Hepatic stellate cell (primary cell): ENCODE measurements at places on chromosomes 11 and 22.

DNA sequence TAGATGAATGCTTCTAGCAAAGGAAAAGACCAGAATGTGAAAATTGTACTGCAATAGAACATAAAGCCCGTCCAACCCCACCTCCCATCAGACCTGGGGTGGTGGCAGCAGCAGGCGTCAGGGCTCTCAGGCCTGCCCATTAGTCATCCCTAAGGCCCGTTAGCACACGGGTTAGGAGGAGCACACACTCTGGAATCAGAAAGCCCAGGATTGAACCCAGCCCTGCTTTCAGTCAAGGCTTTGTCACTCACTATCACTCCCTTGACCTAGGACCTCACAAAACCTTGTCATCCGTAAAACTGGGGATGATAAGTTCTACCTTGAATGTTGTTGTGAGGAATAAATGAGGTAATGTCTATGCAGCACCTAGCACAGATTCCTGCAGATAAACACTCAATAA lies 26.9 kb downstream of the MICAL3 start:
- no peak for DNase-seq

GRCh38 chr22:29998627-29999384 lies 81.5 kb upstream of the HORMAD2 start:
- DNase-seq = no peak

GRCh38 chr11:26297189-26297975 lies 34.5 kb upstream of the ANO3 start:
- peak; percentile 9 for DNase-seq

DNA sequence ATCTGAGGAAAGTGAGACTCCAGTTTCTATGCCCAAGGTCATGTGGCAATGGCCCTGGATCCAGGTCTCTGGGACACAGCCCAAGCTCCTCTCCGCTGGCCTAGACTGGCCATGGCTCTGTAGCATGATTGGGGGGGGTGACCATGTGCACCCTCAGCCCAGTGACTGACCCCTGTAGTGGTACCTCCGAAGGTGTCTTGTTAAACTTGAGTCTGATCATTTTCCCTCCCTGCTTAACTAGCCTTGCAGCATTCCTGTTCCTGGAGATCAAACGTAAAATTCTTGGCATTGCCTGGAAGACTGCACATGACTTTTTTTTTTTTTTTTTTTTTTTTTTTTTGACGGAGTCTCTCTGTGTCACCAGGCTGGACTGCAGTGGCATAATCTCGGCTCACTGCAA lies 1116.0 kb downstream of the TBC1D22A start:
- no peak for DNase-seq

- DNase-seq = peak; percentile 70
Measured at GRCh38 chr11:59787816-59788215, 22.8 kb downstream of the MRPL16 start.

DNA sequence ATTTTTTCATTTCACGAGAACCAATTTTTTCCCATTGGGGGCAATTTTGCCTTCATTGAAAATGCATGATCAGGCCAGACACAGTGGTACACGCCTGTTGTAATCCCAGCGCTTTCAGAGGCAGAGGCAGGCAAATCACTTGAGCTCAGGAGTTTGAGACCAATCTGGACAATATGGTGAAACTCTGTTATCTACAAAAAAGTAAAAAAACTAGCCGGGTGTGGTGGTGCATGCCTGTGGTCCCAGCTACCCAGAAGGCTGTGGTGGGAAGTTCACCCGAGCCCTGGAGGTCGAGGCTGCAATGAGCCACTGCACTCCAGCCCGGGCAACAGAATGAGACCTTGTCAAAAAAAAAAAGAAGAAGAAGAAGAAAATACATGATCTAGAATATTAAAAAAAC lies 19.2 kb upstream of the UPK3A start:
- no peak for DNase-seq

- no peak for DNase-seq
Measured at GRCh38 chr11:84564867-84565184, 1062.3 kb downstream of the DLG2 start.

DNA sequence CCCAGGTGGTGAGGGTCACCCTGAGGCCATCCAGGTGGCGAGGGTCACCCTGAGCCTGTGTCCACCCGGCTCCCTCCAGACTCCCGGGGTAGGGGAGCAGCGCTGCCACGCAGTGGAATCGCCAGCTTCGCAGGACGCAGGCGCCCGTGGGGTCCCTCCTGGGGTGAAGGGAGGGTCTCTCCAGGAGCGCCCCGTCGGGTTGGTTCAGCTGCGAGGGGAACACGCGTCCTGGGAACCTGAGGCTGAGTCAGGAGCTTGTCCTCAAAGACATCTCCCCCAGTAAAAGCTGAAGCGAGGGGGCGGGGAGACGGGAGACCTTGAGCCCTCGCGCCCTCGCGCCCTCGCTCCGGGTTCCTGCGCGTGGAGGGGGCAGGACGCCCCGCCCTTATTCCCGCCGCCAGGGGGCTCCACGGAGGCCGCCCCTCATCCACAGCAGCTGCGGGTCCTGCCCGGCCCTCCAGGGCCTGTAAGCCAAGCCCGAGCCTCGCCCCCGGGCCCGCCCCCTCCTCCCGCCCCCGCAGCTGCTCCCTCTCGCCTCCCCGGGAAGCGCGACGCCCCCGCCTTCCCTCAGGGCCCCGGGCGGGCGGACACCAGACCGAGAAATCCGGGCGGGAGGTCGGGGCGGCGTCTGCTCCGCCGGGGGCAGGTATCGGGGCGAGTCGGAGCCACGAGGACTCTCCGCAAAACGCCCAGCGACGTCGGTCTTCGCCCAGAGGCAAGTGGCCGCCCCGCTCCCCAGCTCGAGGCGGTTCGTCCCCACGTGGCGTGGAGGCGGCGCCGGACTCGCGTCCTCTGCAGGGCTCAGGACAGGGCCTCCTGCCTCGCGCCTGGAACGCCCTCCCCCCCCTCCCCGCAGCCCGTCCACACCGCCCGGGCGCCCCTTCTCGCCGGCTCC lies 22.8 kb downstream of the PIM3 start:
- no peak for DNase-seq

DNA sequence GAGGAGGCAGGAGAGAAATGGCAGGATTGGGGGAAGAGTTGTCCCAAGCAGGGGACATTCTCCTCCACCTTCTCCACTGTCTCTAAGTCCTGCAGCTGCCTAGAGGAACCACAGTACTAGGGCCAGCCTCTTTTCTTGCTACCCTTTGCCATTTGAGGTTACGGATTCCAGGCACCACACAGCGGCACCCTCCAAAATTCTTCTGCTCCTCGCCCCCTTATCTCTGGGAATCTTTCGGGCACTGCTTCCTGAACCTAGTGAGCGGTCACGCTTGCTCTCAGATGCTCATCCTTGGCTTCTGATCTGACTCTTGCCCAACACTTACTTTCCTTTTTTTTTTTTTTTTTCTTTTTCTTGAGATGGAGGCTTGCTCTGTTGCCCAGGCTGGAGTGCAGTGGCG lies 26.6 kb upstream of the XBP1 start:
- DNase-seq = no peak

- no peak for DNase-seq
Measured at GRCh38 chr11:125953401-125953935, 7.6 kb downstream of the VSIG10L2 start.

DNA sequence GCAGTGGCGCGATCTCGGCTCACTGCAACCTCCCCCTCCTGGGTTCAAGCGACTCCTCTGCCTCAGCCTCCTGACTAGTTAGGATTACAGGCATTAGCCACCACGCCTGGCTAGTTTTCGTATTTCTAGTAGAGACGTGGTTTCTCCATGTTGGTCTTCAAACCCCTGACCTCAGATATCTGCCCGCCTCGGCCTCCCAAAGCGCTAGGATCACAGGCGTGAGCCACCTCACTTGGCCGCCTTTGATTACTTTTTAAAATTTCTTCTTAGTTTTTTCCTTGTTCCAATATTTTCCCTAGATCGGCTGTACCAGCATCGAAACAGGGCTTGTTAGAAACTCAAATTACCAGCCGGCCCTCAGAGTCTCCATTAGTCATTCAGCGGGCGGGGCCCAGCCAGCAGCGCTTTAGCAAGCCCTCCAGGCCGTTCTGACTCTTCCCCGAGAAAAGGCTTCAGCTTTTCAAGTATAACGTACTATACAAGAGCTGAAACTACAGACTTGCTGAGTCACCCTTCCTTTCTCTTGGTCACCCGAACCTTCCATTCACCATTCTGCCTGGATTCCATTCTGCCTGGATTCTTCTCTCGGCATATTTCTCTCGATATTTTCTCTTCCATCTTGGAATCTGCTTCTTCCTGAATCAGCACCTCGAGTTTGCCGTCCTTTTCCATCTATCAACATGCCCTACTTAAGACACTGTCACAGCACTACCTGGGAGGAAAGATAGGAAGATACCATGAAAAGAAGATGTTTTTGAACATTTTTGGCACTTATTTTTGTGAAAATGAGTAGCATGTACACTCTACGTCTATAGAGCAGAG lies 6.7 kb upstream of the CAPRIN1 start:
- peak; percentile 22 for DNase-seq

- no peak for DNase-seq
Measured at GRCh38 chr11:82823647-82824619, 76.3 kb downstream of the PRCP start.

GRCh38 chr11:131616481-131617140 lies 246.2 kb downstream of the NTM start:
- DNase-seq = no peak

GRCh38 chr11:35197292-35197691 lies 58.3 kb downstream of the CD44 start:
- DNase-seq = no peak

GRCh38 chr11:77101043-77101537 lies 1.6 kb upstream of the OMP start:
- DNase-seq = peak; percentile 70

DNA sequence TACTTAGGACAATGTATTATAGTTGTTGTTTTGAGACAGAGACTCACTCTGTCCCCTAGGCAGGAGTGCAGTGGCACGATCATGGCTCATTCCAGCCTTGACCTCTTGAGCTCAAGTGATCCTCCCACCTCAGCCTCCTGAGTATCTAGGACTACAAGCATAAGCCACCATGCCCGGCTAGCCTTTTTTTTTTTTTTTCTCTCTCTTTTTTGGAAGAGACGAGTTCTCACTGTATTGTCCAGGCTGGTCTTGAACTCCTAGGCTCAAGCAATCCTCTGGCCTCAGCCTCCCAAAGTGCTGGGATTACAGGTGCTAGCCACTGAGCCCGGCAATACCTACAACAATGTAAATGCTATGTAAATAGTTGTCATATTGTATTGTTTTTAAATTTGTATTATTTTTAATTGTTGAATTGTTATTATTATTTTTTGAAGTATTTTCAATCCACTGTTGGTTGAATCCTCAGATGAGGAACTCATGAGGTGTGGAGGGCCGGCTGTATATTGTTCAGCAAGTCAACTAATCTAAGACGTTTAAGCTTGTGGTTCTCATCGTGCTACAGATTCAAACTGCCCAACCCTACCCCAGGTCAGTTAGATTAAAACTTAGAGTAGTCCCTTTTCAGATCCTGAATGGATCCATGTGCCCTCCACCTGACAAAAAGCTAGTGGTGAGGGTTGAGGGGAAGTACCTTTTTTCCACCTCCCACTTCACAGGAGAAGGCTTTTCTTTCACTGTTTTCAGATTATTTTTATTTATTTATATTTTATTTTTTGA lies 11.9 kb upstream of the ZNF280A start:
- DNase-seq = no peak

DNA sequence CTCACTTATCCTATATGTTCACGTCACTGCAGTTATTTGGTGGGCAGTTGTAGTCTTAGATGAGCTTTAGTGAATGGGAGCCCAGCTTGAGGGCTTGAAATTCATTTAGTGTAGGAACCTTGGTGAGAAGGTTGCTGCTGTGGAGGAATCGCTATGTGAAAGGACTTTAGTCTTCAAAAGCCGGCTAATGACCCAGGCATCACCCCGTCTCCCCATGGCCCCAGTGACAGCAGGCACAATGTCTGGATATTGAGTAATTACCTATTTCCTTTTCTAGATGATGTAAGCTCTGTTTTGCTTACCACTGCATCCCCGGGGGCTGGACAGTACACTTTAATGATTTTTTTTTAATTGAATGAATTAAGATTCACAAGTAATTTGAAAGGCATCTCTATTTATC lies 283.2 kb downstream of the ST3GAL4 start:
- no peak for DNase-seq

DNA sequence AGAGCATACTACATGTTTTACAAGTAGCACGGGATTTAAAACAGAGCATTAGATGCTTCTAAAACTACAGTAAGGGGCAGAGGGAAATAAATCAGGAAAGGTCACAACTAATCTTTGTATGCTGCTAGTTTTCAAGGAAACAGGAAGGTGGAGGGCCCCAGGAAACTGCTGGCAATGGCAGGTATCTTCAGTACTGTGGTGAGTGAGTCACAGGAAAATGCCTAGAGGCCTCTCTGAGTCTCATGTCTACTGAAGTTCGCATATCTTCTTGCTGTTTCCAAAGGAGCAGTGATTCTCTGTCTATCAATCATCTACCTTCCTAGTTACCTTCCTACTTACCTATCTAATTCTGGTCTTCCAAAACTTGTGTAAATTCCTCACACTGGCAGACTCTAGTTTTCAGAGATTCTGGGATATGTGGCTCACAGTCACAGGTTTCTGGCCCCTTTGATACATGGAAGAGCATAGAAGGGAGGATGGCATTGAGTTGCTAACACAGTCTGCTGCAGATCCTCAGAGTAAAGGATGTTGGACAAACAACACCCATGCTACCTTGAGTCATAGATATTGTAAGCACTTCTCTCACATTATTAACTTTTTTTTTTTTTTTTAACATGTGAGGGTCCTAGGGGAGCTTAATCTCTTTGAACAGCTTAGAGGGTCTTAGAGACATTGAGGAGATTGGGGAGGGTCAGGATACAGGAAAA lies 58.8 kb upstream of the SYN3 start:
- no peak for DNase-seq

- no peak for DNase-seq
Measured at GRCh38 chr22:44884562-44884961, 125.2 kb downstream of the PHF21B start.

- DNase-seq = no peak
Measured at GRCh38 chr11:1556278-1556902, 15.7 kb downstream of the DUSP8 start.

GRCh38 chr11:10225553-10225952 lies 68.5 kb downstream of the SBF2 start:
- DNase-seq = no peak

- no peak for DNase-seq
Measured at GRCh38 chr22:37117092-37117491, 7.6 kb upstream of the TMPRSS6 start.

- DNase-seq = no peak
Measured at GRCh38 chr22:33461698-33462434, 403.7 kb upstream of the SYN3 start.

- DNase-seq = no peak
Measured at GRCh38 chr22:22693531-22693884, 49.1 kb downstream of the GGTLC2 start.

- no peak for DNase-seq
Measured at GRCh38 chr22:26564672-26565071, 25.3 kb downstream of the TPST2 start.

GRCh38 chr11:102603576-102603975 lies 21.6 kb downstream of the MMP20 start:
- DNase-seq = no peak

- no peak for DNase-seq
Measured at GRCh38 chr22:23386822-23387580, 193.1 kb downstream of the IGLL1 start.
